Central memory CD4-positive, alpha-beta T cell (primary cell): ENCODE measurements at places on chromosomes 2 and 18.

GRCh38 chr2:88751768-88752167 lies 60.3 kb downstream of the RPIA start:
- DNase-seq: peak; percentile 17

DNA sequence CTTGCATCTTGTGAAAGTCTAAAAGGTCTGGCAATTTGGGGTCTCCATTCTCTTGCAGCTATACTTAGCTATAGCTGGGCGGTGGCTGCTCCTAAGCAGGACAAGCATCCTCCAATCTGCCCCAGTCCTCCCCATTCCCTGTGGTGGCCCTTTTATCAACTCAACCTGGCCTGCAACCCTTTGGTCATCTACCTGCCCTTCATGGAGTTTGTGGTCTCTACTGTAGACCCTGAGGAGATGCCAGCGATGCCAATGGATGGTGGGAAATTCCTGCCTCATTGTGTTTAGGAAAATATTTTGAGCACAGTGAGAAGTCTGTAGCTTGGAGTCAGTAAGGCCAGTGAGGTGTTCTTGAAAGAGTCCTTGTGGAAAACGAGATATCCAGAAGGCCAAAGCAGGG lies 143.4 kb downstream of the CAPN13 start:
- DNase-seq: no peak

GRCh38 chr2:26246818-26247217 lies 2.1 kb downstream of the HADHB start:
- DNase-seq: peak; percentile 18

DNA sequence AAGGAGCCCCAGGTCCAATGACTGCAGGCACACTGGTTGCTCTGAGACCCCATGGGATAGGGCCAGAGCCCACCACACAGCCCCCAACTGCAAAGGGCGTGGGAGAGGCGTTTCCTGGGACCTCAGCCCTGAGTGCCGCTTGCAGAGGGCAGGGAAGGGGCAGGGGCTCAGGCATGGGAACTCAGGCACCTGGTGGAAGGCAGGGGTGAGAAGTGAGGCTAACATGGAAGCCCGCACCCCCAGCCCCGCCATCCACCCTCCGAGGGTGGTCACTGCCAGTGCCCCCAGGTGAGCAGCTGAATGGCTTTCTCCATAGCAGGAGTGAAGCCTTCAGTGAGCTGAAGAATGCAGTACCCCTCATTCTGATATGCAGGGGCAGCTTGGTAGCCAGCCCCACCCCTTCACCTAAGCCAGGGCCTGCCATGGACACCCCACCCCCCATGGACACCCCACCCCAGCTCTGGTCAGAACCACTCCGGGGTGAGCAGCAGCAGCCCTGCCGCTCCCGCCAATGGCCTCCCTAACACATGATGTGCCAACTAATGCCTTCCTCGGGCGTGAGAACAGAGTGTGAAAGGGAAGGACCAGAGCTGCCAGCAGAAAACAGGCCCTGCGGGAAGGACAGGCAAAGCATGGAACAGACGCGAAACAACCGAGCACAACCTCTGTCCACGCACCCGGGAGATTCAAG lies 6.6 kb downstream of the KIF1A start:
- no peak for DNase-seq

GRCh38 chr2:127356531-127356930 lies 31.2 kb downstream of the MAP3K2 start:
- no peak for DNase-seq

DNA sequence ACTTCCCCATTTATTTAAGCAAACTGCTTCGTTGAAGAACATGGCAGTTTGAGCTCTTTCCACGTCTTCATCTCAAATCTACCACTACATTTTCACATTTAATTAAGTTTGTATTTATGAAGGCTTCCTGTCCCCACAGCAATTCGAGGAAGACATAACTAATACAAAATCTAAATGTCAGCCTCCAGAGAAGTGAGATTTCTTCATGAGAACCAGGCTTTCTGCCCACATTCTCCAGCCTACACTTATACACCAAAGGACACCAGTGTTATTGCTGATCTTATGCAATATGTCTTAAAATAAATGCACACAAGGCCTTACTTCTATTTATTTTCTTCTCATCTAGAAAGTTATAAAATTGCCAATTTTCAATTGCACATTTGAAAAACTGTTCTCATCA lies 1209.3 kb upstream of the FAM98A start:
- DNase-seq: no peak

GRCh38 chr2:229202646-229203045 lies 68.4 kb downstream of the PID1 start:
- no peak for DNase-seq

DNA sequence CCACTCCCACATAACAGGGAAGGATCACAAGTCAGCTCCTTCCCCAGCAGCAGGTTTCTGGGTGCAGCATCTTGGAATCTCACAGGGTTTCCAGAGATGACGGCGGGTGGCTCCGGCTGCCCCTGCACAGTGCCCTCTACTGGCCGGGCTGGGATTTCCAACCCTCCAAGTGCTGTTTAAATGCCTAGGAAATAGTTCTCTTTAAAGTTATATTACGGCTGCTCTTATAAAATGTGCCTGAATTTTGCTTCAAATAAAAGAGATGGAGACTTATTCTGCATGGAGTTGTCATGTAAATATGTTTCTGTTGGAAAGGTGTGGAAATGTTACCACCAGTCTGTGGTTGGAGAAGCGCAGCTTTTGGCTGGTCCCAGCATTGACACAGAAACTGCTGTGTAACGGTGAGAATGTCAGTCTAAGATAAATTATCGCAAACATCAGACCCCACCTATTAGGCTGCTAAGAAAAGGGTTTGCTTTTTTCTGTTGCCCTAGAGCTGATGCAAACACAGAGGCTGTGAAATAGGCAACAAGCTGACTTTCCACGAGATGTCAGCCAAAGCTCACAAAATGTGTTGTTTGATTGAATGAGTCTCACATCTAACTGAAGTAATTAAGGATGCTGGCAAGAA lies 3.3 kb upstream of the HJURP start:
- no peak for DNase-seq
